ENCODE measurements at places on chromosomes 1 and 21.

GRCh38 chr21:38825921-38826320, 20.2 kb downstream of the ETS2 start:
- ATAC-seq = no peak

DNA sequence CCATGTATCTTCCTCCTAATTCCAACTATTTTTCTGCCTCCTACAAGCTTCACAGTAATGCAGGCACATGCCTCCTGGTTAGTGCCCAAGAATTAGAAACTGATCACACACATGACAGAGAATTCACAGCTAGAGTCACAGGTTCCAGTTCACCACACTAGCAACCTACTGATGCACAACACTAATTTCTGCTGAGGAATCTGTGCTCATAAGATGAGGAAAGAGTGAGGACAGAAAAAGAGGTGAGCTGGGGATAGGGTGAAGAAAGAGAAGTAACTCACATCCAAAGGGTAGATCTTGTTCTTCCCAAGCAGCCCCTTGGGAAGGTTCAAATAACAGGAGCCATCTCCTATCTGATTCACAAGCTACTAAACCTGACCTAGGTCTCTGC, 61.3 kb downstream of the PUM1 start:
- ATAC-seq = no peak

- no peak for ATAC-seq
Measured at GRCh38 chr1:201578008-201578888, 39.3 kb downstream of the NAV1 start.

GRCh38 chr1:13714851-13715250, 14.9 kb downstream of the PRDM2 start:
- ATAC-seq = no peak

- ATAC-seq = no peak
Measured at GRCh38 chr1:15303935-15304334, 56.9 kb downstream of the FHAD1 start.

DNA sequence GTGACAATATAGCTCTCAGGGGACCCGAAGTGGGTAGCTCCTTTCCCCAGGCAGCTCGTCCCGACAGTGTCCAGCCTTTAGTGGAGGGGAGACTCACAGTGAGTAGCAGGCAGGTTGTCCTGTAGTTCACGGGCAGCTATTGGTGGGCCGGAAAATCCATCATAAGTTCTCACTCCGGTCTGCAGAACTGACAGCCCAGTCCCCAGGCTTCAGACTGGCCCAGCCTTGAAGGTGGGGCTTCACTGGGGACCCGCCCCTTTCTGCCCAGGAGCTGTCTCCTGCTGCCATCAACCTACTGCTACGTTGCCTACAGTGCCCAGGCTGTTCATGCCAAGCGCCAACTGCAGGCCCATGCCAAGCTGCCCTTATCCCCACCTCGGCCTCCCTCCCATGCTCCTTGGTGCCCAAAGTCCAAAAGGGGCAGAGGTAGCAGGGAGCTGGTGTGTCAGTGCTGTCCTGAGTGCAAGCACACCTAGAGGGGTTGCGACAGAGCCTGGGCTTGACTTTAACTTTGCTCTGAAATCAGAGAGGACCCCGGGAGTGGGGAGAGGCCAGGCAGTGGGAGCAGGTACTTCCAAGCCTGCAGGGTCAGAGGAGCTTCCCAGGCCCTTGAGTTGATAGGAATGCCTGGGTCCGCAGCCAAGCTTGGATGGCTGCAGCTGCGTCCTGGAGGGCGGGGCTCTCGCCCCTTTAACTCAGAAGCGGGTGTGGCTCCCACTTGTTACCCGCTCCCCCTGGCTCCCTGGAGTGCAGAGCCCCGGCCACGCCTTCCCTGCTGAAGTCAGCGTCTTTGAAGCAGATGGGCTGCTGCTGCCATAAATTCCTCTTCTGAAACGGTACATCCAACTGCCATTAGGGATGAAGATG, 1144.3 kb upstream of the NCAM2 start:
- no peak for ATAC-seq

GRCh38 chr1:234782791-234783190, 172.8 kb upstream of the IRF2BP2 start:
- ATAC-seq = no peak

- ATAC-seq = no peak
Measured at GRCh38 chr1:201326710-201327109, 43.4 kb downstream of the PKP1 start.

GRCh38 chr1:56397409-56397808, 182.0 kb downstream of the PLPP3 start:
- ATAC-seq = no peak

DNA sequence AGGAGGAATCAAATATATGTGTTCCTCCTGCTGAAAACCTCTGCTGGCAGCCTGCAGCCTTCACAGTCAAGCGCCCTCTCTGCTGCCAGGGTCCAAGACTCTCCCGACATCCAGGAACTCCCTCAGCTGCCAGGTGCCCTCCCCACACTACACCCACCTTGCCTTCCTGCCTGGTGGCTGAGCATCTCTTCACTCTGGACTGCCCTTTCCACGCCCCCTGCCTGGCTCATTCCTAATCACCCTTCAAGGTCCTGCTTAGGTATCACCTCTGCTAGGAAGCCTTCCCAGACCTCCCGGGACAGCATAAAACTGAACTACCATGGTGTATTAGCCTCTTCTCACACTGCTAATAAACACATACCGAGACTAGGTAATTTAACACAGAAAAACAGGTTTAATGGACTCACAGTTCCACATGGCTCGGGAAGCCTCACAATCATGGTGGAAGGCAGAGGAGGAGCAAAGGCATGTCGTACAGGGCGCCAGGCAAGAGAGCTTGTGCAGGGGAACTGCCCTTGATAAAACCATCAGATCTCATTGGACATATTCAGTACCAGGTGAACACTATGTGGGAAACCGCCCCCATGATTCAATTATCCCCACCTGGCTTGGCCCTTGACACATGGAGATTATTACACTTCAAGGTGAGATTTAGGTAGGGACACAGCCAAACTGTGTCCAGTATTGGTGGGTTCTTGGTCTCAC, 15.3 kb downstream of the LDLRAD1 start:
- no peak for ATAC-seq

DNA sequence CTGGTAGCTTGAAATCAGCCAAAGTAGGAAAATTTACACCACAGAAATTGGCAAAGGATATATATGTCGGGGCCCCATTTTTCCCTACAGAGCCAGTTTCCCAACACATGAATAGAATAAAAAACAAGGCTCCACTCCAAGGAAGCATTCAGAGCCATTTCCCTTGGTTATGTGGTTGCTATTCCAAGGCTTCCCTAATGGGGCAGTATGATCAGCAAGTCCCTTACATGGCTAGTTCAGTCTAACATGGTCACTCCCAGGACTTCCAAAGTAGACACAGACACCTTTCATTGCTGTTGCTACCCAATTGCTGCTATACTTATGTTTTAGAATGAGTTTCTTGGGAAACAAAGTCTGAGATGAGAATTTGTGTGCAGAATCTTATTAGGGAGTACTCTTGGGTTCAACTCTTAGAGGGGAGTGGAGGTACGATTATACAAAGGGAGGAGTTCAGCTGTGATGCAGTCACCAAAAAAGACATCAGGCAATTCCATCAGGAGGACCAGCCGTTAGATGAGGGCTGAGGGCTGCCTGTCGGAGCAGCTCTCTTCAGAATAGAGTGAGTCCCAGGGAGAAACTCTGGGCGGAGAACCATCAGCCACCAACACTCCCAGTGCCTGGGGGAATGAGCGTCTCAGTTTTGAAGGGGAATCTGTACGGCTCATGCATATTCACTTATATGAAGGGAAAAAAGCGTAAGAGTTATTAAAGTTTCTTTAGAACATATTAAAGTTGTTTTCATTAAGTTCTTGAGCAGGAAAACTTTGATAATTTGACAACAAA, 92.9 kb downstream of the C21orf91 start:
- ATAC-seq = peak; percentile 71

GRCh38 chr1:219669042-219669441, 56.1 kb upstream of the ZC3H11B start:
- no peak for ATAC-seq

DNA sequence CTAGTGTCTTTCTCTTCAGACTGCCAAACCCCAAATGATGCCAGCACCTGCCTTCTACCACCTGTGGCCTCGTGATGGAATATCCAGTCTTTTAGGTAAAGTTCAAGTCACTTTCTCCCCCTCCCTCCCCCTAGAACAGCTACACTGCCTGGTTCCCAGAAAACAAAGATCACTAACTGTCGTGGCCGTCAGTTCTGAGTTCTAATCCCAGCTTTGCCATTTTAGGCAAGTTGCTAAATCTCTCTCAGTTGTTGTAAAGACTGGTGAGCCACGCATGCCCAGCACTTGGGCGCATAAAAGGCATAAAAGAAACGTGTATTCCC, 648 bp upstream of the TRAPPC3 start:
- no peak for ATAC-seq

GRCh38 chr21:45511661-45512431, 30.4 kb downstream of the SLC19A1 start:
- no peak for ATAC-seq

DNA sequence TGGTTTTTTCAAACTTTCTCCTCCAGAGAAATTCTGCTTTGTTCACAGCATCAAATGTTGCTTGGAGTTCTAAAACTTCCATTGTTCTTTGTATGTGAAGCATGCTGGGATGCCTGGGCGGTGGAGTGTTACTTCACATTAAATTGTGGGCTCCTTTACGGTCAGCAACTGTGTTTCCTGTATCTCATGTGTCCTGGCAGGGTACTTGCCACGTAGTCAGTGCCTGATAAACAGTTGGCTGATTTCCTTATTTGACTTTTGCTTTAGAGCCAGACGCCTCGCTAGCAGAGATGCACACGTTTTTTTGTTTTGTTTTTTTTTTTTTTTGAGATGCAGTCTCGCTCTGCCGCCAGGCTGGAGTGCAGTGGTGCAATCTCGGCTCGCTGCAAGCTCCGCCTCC, 96.7 kb downstream of the UCK2 start:
- ATAC-seq = no peak

DNA sequence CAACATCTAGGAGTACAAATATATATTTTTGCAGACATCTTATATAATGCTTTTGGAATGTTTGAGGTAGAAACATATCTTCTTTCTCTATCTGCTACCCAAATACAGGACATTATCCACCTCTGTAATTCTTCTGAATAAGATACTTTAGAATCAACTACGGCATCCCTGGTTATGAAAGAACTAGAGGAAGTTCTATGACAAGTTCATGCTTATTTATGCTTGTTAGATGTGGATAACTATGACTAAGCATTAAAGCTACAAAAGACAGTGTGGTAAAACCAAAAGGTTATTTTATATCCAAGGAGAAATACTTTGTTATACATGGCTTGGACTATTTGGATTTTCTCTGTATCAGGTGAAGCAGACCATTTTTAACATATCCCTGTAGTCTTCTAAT, 894.0 kb downstream of the KCNT2 start:
- ATAC-seq = peak; percentile 56

DNA sequence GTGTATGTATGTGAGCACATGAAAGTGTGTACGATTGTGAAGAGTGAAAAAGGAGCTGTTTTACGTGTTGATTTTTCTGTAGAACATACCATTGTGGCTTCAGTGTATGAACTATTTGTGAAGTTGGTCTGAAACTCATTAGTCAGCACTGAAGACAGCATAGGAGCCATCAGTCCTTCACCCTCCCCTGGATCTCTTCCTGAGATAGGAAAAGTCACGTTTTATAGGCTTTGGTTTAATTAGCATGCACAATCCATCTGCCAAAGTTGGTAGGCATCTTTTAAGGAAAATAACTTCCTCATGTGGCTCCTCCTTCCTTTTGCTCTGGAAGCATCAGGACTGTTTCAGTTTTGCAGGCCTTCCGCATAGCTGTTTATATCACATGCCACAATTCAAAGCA, 1.4 kb upstream of the RABIF start:
- ATAC-seq = no peak

DNA sequence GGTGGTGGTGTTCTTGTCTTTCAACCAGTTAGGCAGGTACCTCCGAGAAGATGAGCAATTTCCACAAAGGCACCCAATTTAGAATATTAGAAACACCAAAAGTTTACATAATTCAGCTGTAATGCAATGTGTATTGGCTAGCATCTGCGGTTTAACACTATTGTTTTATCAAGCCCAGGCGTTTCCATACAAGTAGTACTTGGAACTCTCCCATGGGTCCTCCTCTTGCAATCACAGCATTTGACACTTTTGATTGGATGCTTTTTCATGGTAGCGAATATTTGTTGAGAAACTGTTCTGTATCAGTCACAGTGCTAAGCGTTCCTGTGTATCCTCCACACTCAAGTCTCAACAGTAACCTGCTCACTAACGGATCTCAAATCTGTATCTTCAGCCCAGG, 20.1 kb upstream of the MAP1LC3C start:
- ATAC-seq = no peak

Measured in SK-N-SH treated with all-trans-retinoic acid at 6 μM for 48 hours (cell line).